ENCODE measurements at places on chromosomes 4 and X.

DNA sequence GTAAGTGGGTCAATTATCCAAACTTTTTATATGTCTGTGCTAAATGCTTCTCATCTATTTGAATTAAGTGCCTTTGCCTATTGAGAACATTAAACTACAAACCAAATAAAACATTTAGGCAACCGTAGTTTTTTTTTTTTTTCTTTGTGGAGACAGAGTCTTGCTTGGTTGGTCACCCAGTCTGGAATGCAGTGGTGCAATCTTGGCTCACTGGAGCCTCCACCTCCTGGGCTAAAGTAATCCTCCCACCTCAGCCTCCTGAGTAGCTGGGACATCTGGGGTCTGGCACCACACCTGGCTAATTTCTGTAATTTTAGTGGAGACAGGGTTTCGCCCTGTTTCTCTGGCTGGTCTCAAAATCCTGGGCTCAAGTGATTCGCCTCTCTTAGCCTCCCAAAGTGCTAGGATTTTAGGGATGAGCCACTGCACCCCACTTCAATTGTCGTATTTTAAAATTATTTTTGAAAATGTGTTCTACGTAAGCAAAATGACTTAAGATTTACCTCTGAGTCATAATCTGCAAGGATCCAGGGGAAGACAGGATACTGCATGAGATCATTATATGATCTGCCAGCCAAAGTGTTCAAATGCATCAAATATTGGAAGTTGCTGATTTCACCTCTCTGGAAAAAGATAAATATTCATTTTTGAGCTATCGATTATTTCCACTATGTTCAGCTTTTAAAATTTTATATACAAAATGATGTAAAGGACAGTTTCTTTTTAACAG, 125.6 kb downstream of the CDS1 start:
- no peak for DNase-seq

GRCh38 chr4:57764856-57765255, 654.7 kb upstream of the IGFBP7 start:
- DNase-seq, result peak; percentile 12

DNA sequence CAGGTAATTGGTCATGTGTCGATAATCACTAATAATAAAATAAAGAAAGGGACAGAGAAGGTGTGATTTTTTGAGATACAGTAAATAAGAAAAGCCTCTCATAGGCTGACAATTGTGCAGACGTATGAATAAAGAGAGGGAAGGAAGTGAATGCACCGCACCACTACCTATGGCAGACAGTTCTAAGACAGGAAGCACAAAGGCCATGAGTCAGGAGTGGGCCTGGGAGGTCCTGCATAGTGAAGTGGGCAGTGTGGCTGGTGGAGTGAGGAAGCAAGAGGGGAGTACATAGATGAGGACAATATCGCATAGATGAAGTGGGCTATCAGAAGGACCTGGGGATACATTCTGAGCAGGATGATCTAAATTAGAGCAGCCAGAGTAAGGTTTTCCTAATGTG, 75.6 kb downstream of the BMP3 start:
- DNase-seq, result no peak

DNA sequence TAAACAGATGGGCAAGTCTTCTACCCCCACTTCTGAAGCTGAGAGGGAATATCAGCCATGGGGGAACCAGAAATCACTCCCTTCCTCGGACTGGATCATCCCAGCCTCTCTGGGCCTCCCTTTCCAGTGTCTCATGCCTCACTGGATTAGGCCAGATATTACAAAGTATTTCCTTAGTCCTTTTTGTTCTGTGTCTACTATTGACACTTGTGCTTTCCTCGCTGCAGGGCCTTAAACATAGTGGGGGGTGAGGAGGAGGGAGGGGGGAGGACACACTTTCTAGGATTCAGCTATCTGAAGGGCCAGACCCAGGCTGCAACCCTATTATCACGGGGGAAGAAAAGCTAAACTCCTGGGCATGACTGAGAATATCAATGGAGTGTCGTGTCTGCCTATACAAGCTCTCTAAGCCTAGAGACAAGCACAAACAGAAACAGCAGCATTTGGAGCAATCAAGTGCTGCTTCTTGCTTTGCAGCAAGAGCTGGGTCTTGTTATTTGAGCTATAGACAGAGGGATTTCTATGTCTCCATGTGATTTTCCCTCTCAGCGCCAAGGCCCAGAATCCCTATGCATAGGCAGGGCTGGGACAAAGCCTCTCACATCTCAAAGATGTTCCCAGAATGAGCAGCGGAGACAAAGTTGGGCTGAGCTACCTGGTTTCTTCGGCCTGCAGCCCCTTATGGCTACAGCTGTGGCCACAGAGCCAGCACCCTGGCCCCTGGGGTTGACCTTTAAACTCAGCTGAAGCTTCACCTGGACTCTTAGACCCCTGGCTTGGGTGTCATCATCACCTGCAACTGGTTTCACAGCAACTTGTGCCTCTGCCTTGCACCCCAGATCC, 20.2 kb downstream of the PJA1 start:
- no peak for DNase-seq

- no peak for DNase-seq
Measured at GRCh38 chr4:15018361-15018760, 16.1 kb downstream of the CPEB2 start.

GRCh38 chr4:7777871-7778509, 161.7 kb downstream of the AFAP1 start:
- DNase-seq, result no peak

GRCh38 chrX:40237731-40238178, 140.0 kb upstream of the BCOR start:
- no peak for DNase-seq
